ENCODE measurements at places on chromosomes 1 and 21.

DNA sequence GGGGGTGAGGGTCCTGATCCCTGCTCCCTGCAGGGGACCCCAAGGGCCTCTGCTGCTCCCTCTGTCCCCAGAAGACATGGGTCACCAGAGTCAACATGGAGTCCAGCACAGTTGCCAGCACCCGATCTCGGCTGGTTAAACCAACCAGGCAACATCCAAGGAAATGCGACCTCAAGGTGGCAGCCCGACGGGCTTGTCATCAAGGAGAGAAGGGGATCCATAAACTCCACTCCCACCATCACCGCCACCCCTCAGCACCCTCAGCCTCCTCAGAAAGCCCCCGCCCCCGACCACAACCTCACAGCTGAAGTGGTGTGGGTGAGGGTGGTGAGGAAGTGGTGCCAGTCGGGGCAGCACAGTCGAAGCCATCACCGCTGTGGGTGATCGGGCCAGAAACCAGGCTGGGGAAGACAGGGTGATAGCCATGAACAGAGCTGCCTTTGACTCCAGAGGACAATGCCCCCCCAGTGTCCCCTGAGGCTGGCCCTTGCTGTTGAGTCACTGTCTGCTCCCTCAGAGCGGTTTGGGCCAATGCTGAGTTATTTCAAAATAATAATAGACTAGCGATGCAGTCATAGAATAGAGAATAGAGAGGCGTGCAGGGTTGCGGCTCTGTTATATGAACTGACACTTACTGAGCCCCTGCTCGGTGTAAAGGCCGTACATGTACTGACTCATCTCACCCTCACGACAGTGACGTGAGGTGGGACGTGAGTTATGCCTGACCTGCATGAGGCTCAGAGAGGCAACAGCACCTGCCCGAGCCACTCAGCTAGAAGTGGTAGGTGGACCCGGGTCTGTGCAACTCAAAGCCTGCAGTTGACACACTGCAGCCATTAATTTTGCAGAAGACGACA, 88.7 kb upstream of the IFFO2 start:
- DNase-seq = no peak

DNA sequence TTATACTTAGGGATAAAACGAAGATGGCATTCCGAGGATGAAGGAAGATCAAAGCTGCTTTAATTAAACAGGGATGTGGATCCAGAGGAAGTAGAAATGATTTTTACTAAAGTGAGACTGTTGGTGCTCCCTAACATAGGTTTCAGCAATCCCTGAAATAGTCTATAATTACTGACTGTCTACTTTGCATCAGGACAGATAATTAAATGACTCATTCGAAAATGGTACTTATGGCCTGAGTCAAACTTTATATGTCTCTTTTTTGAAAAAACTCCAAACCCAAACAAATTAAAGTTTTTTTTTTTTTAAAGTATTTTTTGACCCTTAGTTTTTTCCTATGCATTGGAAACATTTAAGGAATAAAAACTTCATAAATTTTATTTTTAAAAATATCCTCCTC, 90.3 kb downstream of the LYST start:
- DNase-seq = no peak

DNA sequence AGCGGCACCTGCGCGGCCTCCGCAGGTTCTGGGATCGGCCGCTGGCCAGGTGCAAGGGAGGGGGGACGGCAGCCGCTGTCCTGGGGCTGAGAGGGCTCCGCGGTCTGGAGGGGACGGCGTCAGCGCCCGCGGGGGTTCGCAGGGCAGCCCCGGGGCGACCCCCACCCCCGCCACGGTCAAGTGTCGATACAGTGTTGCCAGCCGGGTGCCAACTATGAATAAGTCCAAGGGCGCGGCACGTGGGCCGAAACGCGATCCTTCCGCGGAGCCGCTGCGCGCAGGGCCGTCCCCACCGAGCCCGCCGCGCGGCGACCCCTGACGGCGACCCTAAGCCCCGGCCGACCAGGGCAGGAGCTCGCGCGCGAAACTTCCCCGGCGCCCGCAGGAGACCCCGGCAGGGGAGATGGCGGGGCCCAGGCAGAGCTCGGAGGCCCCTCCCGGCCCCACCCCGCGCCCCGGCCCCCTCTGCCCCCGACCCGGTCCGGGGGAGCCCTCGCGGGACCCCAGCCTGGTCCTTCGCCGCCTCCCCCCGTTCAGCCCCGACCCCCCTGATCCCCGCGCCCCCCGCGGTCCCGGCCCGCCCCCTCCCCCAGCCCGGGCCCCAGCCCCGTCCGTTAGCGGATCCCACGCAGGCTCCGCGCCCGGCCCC, 586 bp upstream of the AGPAT3 start:
- DNase-seq = peak; percentile 72

- no peak for DNase-seq
Measured at GRCh38 chr1:214990619-214991018, 91.9 kb upstream of the KCNK2 start.

GRCh38 chr1:145827966-145828365, 4.0 kb downstream of the POLR3C start:
- DNase-seq = no peak

GRCh38 chr1:224045556-224045955, 68.4 kb upstream of the FBXO28 start:
- no peak for DNase-seq

DNA sequence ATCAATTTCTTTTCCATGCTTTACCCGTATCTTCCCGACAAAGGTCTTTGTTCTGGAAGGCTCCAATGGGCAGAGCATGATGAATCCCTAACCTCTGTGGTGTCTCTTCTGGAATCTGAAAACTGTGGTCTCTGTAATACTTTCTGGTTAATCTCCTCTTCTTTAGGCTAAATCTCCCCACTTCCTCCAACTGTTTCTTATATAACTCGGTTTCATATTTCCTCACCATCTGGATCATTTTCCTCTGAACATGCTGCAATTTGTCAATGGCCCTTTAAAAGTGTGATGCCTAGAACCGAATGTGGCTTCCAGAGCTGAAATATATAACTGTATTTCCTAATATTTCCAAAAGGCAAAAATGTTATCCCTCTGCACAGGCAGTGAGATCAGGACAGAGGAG, 66.1 kb downstream of the ALG14 start:
- no peak for DNase-seq

DNA sequence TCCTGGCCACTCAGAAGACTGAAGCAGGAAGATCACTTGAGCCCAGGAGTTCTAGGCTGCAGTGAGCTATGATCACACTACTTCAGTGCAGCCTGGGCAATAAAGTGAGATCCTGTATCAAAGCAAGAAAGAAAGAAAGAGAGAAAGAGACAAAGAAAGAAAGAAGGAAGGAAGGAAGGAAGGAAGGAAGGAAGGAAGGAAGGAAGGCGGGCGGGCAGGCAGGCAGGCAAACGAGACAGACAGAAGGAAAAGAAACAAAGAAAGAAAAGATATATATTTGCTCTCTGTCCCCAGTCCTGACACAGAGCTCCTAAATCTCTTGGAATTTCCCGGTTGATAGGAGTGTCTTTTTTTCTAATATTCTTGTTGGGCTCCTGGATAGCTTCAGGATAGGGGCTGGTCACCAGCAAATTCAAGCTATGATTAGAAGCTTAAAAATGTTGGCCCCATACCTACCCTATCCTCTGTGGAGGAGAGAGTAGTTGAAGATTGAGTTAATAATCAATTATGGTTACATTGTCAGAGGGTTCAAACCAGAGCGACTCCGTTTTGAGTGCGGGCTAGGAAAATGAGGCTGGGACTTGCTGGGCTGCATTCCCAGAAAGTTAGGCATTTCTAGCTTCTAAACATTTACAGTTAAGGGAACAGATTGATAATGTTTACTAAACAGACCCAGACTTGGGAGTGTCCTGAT, 3.3 kb upstream of the MIGA1 start:
- DNase-seq = no peak

DNA sequence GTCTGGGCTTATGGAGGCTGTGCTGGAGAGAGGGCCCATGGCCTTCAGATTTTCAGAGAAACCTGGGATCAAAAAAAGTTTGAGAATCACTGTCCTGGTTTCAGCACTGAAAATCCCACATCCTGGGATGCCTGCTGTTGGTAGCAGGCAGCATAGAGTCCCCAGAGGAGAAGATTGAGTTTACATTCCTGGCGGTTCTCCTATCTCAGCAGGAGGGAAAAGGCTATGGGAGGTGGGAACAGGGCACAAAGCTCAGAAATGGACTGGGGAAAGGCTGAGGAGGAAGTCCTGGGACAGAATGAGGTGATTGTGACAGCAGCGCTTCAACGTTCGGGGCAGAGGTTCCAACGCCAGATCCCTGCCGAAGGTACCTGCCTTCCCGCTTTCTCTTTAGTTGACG, 103.4 kb downstream of the ETS2 start:
- no peak for DNase-seq

DNA sequence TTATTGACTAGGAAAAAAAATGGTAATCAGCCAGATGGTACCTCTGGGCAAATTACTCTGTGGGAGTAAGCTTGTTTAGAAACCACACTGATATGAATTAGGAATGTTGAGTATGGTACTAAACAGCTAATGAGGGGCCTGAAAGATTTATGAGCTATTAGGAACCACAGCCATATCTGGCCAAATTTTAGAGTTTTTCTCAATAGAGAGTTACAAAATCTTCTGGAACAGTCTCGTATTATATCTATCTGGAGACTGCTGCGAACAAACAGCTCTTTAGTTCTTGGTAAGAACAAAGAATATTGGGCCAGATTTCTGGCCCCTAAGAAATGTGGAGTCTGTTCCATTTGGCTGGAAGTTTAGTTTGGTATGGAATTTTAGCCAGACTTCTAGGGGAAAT, 4.9 kb upstream of the PODN start:
- no peak for DNase-seq

GRCh38 chr1:29162476-29163138, 19.1 kb downstream of the SRSF4 start:
- no peak for DNase-seq

- DNase-seq = no peak
Measured at GRCh38 chr1:205492201-205492667, 12.2 kb upstream of the CDK18 start.

Data from B cell (primary cell).